ENCODE measurements at places on chromosomes 6 and 20.

GRCh38 chr6:41451039-41451438 is 95.1 kb upstream of the FOXP4 start:
- peak; percentile 42 for DNase-seq

DNA sequence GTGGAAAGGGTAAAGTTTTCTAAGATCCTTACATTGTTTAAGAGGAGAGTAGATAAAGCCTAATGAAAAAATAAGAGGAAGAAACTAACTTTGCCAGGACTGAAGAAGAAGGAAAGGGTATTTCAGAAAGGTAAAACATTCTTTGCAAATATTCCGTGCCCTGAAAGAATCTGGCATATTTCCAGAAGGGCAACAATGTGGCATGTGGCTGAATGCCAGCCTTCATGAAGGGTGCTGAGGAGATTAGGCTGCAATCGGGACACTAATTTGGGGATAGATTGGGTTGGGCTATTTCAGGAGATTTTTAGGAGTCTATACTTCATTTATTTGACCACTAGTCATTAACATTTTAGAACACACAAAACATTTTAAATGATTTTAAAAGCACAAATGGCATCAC is 16.2 kb upstream of the UFL1 start:
- no peak for DNase-seq

GRCh38 chr20:24818056-24818455 is 131.0 kb upstream of the CST7 start:
- no peak for DNase-seq

- DNase-seq, result no peak
These were observed 45.0 kb downstream of the SLC23A2 start for GRCh38 chr20:4956200-4956810.

- no peak for DNase-seq
These were observed 344.6 kb upstream of the IMPG1 start for GRCh38 chr6:76416821-76417605.

DNA sequence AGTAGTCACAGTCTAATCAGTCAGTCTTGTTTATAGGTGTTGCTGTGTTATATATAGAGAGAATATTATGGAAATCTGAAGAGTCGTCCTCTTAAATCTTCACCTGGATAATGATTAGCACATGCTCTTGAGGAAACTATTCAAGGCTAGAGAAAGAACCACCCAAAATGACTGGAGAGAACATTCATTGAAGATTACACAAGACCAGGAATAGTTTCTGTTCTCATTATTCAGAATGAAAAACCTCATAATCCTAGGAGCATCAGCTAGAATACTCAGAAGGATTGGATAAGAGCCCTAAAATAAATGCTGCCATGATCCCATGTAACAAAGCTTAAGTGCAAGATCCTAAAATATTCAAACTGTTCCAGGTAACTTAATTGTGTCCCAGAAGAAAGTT is 278.2 kb upstream of the PREP start:
- DNase-seq, result no peak

DNA sequence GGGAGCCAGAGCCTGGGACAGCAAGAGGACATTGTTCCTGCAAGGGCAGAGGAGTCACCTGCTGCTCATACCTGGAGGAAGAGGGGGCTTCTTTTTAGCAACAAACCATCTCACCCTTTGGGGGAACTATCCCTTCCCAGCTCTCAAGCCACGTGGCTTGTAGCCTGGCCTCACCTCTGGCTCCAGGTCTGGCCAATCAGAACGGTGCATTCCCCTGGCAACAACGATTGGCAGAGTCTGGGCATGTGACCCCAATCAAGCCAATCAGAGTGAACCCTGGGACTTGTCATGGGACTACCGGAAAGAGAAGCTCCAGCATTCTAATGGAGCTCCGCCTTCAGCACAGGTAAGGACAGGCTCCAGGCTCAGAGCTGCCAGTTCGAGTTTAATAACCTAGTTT is 33.6 kb downstream of the KCNB1 start:
- DNase-seq, result no peak

- no peak for DNase-seq
These were observed 157.0 kb upstream of the ENPP5 start for GRCh38 chr6:46327779-46328178.

- DNase-seq, result no peak
These were observed 12.4 kb downstream of the GRM1 start for GRCh38 chr6:146041282-146041681.

DNA sequence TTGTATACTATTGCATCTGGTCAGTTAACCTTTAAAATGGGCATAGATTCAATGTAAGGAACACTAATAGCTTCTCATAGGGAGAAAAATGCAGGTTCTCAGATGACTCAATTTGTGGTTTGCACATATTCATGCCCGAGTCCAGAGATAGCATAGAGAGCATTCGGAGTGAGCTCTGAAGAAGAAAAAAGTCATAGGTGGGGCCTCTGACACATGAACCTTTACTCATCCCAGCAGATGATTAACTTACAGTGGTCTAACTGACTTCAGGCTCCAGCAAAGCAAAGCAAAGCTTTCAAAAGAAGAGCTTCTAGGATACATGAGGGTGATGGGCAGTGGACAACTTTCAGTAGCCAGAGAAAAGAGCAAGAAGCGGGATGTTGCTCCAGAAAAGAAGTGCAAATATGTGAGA is 55.3 kb upstream of the BTN3A2 start:
- no peak for DNase-seq

DNA sequence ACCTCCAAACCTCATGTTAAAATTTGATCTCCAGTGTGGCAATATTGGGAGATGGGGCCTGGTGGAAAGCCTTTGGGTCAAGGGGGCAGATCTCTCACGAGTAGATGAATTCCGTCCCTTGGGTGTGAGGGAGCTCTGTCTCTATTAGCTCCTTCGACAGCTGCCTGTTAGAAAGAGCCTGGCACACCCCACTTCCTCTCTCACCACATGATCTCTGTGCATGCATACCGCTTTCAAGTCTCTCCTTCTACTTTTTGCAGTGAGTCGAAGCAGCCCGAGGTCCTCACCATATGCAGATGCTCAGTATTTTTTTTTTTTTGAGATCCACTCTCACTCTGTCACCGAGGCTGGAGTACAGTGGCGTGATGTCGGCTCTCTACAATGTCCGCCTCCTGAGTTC is 176.9 kb downstream of the SYNDIG1 start:
- no peak for DNase-seq

GRCh38 chr6:161031721-161032495 is 40.3 kb downstream of the MAP3K4 start:
- DNase-seq, result no peak
